Activated naive CD8-positive, alpha-beta T cell treated with anti-CD3 and anti-CD28 coated beads, Interleukin-2, amount 10 ng/mL, durations not matched to agents 7 days and 5 days (primary cell): ENCODE measurements at places on chromosomes 7 and 10. TPM values are rescaled to one million over a fixed set of nuclear protein-coding genes. Genes with fewer than 3 reads are reported as not detected.

GRCh38 chr7:7709291-7709690 lies 9.1 kb downstream of the RPA3 start:
- DNase-seq = no peak

DNA sequence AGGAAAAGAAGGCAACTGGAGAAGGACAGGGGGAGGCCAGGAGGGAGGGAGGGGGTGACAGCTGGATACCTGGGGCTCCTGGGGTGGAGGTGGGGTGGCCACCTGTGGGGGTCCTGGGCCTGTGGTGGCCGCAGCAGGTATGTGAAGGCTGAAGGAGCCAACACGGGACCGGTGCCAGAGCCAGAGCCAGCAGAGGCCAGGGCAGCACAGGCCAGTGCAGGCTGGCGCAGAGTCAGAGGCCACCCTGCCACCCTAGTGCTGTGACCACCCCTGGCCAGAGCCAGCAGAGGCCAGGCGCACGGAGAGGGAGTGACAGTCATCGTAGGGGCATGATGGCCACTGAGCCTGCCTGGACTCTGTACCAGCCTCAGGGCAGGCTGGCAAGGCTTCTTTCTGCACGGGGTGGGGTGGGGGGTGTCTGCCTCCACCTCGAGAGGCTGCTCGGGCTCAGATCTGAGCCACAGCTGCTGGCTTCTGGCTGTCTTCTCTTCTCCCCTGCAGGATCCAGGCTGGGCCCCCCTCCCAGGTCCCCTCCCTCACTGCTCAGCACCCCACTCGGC lies 28.8 kb downstream of the YKT6 start:
- no peak for DNase-seq

DNA sequence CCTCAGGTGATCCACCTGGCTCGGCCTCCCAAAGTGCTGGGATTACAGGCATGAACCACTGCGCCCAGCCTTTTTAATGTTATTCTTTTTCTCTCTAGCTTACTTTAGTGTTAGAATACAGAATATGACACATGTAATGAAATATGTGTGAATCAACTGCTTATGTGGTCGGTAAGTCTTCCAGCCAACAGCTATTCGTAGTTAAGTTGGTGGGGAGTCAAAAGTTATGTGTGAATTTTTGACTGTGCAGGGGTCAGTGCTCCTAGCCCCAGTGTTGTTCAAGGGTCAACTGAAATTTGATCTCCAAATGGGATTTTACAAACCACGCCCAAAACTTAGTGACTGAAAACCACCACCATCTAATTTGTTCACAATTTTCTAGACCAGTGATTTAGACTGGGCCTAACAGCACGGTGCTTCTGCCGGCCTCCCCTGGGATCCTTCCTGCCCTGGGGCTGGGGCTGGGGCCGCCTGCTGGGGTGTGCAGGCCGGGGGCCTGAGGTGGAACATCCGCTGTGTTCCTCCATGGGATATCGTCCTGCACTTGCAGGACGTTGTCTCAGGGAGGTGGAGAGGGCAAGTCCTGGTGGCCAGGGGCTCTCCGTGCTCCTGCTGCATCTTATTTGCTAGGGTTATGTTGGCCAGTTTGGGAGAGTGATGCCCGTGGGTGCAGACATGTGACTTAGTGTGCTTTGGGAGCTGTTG lies 24.5 kb upstream of the GRB10 start:
- DNase-seq = no peak

GRCh38 chr10:55098452-55098851 lies 297.4 kb upstream of the PCDH15 start:
- DNase-seq = no peak

DNA sequence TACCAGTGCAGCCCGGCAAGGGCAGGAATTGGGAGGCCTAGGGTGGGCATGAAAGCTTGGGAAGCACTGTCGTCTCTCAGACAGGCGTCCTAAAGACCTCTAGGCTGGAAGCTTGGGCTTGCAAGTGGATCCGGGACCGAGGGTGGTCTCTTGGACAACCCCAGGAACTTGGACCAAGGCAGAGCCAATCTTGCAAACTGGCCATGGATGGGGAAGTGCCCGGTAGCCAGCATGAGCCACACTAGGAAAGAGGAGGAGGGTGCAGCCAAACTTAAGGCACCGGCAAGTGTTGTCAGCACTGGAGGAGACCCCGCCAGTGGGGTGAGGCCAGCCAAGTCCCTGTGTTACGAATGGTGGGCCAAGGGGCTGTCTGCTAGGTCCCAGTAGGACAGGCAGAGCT lies 8.5 kb downstream of the LRIT2 start:
- DNase-seq = no peak

DNA sequence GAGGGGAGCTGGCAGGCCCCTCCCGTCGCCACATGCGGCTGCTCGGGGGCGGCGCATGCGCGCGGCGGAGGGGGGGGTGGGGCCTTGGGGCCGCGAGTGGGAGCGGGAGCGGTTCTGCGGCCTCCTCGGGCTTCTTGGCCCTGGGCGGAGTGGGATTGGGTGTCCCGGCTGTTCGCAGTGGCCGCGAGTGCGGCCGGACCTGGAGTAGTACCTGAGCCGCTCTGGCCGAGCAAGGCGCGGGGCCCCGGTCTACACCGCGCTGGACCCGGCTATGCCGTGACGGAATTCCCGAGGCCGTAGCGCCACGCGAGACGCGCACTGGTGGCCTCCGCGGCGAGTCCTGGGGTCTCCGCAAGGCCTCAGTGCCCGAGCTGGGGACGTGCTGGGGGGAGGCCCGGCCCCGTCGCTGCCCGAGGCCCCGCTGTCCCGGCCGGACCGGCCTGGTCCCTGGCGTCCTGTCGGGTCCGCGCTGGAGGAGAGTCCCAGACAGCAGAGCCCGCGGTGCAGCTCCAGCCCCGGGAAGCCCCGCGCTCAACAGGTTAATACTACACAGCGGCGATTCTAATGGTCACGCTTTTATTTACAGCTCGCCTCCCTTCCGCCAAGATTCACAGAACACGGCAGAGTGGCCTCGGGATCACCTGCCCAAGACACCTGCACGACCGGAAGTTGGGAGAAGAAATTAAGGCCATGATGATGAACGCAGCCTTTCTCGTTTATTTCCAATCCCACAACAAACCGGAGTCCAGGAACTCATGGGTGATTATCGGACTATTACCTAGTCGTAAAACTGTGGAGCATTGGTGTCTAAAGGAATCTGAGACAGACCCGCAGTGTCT lies 671 bp upstream of the PAXIP1 start:
- DNase-seq = no peak

Gene SHTN1
- 0.61 TPM for total RNA-seq
